Astrocyte (in vitro differentiated cells and primary cell): ENCODE measurements at places on chromosomes 11 and 22.

DNA sequence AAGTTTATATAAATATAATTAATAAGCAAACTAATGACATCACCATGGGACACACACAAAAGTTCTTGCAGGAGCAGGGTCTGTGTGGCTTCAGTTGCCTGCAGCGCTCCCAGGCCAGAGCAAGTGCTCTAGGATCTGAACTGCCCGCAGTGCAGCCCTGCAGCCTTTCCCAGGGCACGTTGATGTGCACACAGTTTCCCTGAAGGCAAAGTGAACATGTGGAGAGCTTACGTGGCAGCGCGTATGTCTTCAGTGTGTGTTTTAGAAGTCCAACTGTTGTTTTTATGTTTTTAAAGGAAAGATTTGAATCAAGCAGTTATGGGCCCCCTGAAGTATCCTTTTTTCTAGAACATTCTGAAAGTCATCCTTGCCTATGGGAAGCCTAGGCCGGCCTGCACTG is 1.2 kb upstream of the TIGD3 start:
- no peak overlapping the region for H3K27ac ChIP-seq
- DNase-seq: no peak
- H3K27me3 ChIP-seq: peaks cover 17% of the 10 kb centered on the region

DNA sequence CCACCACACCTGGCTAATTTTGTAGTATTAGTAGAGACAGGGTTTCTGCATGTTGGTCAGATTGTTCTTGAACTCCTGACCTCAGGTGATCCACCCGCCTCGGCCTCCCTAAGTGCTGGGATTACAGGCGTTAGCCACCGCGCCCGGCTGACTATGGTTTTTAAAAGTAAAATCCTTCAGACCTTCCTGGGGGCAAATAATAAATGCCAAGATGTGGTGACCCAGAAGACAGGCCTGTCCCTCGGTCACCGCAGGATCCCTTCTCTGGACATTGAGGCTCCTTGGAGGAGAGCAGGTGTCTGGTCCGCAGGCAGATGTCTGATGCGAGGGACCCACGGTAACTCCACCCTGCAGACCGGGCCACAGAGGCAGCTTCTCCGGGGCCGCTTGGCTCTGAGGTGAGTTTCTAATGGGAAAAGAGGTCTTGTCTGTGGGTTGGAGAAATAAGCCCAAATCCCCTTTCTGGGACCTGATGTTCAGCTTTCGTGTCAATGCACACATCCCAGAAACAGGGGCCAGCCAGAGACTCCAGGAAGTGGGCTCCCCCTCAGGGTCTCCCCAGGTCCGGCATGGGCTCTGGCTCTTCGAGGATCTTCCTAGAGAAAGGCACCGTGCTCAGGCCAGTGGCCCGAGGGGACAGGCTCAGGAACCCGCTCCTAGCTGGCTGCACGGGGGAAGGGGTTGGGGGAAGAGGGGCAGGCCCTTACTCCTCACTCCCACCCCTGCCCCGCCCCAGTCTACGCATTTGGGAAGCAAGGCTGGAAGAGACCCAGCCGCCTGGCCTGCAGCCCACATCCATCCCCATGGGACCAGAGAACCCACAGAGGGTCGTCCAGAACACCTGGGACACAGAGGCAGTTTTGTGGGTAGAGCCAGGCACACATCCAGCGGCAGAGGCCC is 100.6 kb downstream of the WNT7B start:
- no peak overlapping the region for H3K4me3 ChIP-seq
- DNase-seq: no peak
- H3K27me3 ChIP-seq: peaks cover 36% of the 10 kb centered on the region
- no peaks in the 10 kb centered on the region for H3K36me3 ChIP-seq
- no peak overlapping the region for H3K27ac ChIP-seq

DNA sequence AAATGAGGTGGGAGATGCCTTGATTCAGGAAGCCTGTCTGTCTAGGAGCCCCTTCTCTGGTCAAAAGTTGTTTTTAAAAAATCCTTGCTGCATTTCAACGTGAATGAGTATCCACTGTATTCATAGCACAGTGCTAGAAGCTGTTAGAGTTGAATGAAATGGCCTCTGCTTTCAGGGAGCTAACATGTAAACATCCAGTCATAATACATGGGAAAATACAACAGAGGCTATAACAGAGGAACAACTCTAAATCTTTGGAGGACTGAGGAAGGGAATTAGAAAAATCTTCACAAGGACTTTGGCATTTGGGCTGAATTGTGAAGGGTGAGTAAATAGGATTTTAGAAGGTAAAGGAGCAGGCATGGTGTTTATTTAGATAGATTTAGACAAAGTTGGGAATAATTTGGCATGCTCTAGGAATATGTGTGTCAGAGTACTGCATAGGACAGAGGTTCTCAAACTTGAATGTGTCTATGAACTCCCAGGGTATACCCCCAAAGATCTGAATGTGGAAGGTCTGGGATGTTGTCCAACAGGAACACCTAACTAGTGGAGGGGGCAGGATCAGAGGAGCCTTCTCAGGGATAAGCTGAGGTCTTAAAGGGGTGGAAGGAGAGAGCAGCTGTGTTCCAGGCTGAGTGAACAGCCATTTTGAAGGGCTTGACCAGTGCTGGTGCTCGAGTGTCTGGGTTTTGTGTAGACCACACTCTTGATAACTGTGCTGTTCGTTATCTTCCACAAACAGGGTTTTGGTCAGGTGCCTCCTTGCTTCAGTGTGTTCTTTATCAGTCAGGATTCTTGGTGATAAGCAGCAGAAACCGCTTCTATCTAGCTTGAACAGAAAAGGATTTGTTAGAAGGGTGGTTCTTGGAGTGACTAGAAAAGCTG is 12.7 kb downstream of the SREBF2 start:
- no peaks in the 10 kb centered on the region for H3K27me3 ChIP-seq
- H3K27ac ChIP-seq: no peak overlapping the region
- H3K4me3 ChIP-seq: no peak overlapping the region
- H3K36me3 ChIP-seq: peaks cover 7% of the 10 kb centered on the region
- peaks cover 12% of the 10 kb centered on the region for H3K4me1 ChIP-seq

DNA sequence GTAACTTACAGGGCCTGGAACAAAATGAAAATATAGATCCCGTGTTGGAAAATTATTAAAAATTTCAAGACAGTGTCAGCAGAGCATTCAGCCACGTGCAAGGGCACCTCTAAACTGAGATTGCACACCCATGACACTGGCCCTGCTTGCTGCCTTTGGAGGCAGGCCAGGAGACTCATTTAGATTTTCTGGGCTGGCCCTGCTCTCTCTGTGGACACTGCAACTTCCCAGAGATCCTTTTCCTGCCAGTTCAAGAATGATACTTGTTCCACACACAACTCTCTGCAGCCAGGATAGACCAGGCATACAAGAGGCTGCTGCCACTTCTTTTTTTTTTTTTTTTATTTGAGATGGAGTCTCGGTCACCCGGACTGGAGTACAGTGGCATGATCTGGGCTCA is 56.7 kb upstream of the PTPRJ start:
- H3K4me3 ChIP-seq: no peak overlapping the region
- DNase-seq: no peak
- no peaks in the 10 kb centered on the region for H3K27me3 ChIP-seq
- no peak overlapping the region for H3K27ac ChIP-seq

- H3K4me3 ChIP-seq: no peak overlapping the region
- DNase-seq: peak; percentile 32
- no peak overlapping the region for H3K27ac ChIP-seq
- H3K27me3 ChIP-seq: no peaks in the 10 kb centered on the region
- no peaks in the 10 kb centered on the region for H3K36me3 ChIP-seq
- no peaks in the 10 kb centered on the region for H3K4me1 ChIP-seq
Measured at GRCh38 chr22:27401321-27401720, 400.2 kb downstream of the MN1 start.

DNA sequence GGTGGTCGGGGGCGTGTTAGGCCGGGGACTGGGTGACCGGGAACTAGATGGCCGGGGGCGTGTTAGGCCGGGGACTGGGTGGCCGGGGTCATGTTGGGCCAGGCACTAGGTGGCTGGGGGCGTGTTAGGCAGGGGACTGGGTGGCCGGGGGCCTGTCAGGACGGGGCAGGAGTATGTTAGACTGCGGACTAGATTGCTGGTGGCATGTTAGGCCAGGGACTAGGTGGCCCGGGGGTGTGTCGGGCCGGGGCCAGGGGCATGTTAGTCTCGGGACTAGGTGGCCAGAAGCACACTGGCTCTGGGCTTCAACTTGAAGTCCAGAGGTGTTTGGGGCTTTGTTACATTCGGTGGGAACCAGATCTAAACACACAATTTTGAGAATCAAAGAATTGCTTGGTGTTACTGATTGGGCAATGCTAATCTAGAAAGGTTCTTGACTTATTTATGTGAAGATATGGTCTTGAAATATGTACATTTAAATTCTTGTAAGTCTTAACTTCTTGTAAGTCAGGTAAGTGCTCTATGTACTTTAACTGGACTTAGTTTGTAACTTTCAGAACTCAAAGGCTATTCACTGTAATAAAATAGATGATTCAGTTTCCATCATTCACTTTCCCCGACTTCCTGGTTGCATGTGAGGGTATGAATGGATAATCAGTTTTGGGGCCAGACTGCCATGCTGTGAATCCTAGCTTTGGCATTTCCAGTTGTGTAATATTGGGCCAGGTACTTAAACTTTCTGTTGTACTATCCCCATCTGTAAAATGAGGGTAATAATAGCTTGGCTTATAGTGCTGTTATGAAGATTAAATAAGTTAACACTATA is 1.1 kb downstream of the EXT2 start:
- no peaks in the 10 kb centered on the region for H3K36me3 ChIP-seq
- H3K4me1 ChIP-seq: peaks cover 7% of the 10 kb centered on the region
- no peak overlapping the region for H3K27ac ChIP-seq

DNA sequence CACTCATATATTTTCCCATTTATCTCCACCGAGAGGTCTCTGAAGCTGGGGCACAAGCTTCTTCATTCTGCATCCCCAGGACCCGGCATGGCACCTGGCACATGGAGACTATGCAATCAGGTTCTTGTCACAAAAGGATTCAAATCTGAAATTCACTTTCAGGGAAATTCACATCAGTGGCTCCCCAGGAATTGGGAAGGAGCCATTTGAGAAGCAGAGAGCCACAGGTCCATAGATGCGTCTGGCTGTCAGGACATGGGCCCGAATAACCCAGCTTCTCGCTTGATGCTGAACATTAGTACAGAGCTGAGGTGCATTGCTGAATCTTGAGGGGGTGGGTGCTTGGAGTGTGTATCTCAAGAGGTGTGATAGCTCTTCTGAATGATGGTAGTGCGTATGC is 82.5 kb downstream of the TSPAN18 start:
- no peak overlapping the region for H3K4me3 ChIP-seq
- DNase-seq: no peak
- no peaks in the 10 kb centered on the region for H3K36me3 ChIP-seq

GRCh38 chr11:4626207-4627099 is 10.8 kb upstream of the OR51D1 start:
- no peak overlapping the region for H3K27ac ChIP-seq
- H3K4me3 ChIP-seq: no peak overlapping the region
- no peaks in the 10 kb centered on the region for H3K4me1 ChIP-seq

GRCh38 chr11:119377112-119377901 is 4.2 kb downstream of the USP2 start:
- peaks cover 2% of the 10 kb centered on the region for H3K27me3 ChIP-seq
- H3K27ac ChIP-seq: no peak overlapping the region
- H3K36me3 ChIP-seq: no peaks in the 10 kb centered on the region
- no peak overlapping the region for H3K4me3 ChIP-seq
- no peak for DNase-seq
